NCI-H748 treated with DMSO at 0.1 percent for 48 hours (cell line): ENCODE measurements at places on chromosomes 11 and 22.

DNA sequence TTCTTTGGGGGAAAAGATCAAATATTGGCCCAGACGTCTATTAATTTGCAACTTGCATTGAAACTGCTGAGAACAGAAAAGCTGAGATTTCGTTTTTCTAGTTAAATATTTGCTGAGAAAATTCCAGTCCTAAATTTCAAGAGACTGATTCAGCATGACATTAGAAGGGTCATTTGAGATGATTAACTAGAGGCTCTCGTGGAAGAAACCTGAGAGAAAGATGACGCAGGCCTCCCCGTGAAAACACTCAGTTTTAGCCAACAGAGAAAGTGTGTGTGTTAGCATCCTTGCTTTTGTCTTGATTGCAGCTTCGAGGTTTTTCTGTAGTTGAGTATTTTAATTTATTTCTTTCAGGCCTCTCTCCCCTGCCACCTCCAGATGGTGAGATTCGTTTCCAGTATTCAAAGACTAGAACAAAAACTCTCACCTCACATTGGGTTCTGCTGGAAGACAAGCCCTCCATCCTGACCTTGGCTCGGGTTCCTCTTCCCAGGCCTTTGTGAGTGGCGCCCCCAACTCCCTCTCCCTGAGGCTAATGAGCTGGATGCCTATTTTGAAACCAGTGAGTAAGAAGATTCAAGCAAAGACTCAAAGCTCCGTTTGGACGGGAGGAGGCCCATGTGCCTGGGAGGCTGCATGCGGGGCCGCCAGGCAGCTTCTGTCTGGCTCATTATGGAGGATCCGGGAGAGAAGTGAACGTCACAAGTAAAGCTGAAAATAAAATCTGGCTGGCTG is 52.4 kb downstream of the CELSR1 start:
- no peak for DNase-seq

- no peak for DNase-seq
Observed at GRCh38 chr11:77019976-77020595, 14.1 kb upstream of the B3GNT6 start.

DNA sequence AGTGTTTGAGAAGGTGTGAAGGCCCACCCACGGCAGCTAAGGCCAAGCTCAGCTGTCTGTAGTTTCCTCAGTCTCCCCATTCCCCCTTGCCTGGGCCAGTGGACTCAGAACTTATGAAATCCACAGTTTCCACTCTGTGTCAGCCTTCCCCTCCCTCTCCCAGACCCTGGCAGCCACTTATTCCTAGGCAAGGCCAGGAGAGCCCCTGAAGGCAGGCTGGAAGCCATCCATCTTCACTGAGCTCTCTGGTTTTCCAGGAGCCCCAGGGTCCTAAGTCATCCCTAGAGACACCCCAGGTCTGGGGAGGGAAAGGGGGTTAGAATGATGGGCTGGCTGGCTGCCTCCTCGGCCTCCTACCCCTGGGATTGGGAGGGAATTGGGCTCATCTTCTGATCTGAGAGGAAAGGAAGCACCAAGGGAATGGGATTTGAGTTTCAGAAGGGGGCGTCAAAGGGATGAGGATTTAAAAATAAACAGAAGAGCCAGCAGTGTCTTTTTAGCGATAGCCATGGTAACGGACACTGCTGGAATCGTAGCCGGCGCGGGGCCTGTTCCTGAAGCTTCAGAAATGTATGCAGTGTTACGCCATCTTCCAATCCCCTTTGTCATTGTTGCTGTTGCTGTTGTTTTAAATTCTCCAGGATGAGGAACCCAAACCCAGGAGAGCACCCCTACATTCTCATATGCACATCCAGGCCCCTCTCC is 561.1 kb upstream of the CADM1 start:
- no peak for DNase-seq

GRCh38 chr22:18022876-18023275 is 1.5 kb downstream of the MICAL3 start:
- no peak for DNase-seq

GRCh38 chr22:36253523-36254490 is 874 bp downstream of the APOL1 start:
- no peak for DNase-seq

DNA sequence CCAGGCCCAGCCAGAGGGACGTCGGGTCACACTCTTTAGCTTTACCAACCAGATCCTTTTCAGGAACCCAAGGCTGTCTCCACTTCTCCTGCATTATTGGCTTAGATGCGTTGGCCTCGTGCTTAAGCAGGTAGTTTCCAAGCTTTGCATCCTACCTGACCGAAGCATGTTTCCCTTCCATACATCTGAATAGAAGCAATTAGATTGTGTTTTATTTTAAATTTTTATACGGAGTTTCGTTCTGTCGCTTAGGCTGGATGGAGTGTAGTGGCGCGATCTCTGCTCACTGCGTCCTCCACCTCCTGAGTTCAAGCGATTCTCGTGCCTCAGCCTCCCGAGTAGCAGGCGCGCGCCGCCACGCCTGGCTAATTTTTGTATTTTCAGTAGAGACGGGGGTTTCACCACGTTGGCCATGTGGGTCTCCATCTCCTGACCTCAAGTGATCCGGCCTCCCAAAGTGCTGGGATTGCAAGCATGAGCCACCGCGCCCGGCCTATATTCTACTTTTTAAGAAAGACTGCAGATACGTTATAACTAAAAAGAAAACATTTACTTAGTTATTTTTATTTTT is 677 bp downstream of the DYNC2H1 start:
- no peak for DNase-seq

DNA sequence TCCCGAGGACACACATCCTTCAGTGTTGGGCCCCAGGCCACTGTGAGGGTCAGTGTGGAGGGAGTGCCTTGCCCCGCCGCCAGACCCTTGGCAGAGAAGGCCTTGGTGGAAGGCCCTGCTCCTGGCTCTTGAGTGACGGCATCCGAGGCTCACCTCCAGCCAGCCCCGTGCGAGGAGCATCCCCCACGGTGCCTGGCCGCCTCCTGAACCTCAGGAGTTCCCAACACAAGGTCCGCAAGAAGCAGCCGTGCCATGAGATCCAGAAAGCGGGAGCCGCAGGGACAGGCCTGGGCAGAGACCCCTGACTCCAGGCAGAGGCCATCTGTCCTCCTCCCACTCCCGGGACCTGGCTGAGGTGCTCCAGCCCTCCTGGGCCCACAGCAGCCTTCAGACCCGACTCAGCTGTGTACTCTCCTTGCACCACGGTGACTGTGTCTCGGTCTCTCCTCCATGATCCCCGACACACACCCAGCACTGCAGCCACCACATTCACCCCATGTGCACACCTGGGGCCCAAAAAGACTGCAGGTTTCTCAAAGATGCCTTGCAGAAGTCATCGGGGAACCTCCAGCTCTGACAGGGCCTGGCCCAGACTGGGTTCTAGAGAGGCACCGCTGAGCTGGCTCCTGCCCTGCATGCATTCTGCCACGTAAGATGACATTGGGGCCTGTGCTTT is 870.2 kb downstream of the BRD1 start:
- no peak for DNase-seq

- no peak for DNase-seq
Observed at GRCh38 chr11:75090671-75091177, 6.0 kb downstream of the OR2AT4 start.

- DNase-seq, result no peak
Observed at GRCh38 chr22:26941896-26942636, 284.7 kb downstream of the MIAT start.

DNA sequence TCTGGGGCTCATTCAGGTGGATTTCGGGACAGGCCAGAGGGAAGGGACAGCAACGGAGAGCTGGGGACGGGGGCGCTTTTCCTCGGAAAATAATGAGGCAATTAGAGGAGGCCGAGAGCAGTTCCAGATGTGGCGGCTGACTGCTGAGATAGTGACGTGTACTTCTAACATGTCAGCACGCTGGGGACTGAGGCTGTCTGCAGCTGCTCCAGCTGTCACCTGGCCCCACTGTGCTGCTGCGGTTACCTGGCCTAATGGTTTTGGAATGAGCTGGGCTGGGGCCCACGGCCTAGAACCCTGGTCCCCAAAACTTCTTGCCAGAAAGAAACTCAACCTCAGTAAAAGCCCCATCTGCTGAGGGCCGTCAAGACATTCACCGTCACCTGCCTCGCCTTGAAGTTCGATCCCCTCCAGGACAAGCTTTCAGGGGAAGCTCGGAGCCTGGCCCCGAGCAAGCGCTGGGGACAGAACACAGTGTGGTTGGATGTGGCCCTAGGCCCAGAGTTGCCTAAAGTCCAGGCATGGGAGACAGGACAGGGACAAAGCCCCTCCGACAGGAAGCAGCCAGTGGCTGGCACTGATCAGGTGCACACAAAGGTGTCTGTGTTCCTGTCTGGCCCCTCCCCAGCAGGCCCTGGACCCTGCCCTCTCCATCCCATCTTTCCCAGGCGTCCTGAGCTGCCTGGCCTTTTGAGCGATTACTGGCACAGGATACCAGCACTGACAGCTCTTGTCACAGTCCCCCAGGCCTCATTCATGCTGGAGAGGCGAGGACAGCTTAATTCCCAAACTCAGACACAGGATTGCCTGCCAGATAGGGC is 22.1 kb downstream of the RPUSD4 start:
- no peak for DNase-seq

DNA sequence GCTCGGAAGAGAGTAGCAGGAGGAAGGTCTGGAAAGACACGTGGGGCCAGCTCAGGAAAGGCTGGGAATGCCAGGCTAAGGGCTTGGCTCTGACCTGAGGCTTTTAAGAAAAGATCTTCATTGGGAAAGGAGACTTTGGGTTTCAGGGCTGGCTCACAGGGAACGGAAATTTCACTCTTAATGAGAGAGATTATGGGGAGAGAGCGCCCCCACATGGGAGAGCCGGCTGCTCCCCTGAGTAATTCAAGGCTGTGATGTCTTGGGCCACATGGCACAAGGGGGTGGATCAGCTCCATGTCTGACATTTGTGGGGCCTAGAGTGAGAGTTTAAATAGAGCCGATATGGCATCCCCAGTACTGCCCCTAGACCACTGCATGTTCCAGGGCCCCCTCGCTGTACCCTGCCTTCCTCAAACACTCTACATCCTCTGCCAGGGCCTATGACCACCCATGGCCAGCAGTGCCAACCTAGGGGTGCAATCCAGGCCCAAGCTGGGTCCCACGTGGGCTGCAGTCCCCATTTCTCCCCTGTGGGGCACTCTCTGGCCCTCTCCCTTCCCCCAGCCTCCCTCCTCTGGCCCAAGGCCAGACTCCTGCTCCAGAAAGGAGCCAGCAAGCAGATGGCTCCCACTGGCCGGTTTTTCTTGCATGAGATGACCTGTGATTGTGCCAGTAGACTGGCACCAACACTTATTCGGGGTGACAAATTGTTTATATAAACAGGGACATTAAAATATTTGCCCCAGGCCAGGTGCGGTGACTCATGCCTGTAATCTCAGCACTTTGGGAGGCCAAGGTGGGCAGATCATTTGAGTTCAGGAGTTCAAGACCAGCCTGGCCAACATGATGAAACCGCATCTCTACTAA is 75.2 kb downstream of the ISX start:
- DNase-seq, result no peak

- DNase-seq, result no peak
Observed at GRCh38 chr11:76880314-76880713, 19.6 kb downstream of the ACER3 start.

DNA sequence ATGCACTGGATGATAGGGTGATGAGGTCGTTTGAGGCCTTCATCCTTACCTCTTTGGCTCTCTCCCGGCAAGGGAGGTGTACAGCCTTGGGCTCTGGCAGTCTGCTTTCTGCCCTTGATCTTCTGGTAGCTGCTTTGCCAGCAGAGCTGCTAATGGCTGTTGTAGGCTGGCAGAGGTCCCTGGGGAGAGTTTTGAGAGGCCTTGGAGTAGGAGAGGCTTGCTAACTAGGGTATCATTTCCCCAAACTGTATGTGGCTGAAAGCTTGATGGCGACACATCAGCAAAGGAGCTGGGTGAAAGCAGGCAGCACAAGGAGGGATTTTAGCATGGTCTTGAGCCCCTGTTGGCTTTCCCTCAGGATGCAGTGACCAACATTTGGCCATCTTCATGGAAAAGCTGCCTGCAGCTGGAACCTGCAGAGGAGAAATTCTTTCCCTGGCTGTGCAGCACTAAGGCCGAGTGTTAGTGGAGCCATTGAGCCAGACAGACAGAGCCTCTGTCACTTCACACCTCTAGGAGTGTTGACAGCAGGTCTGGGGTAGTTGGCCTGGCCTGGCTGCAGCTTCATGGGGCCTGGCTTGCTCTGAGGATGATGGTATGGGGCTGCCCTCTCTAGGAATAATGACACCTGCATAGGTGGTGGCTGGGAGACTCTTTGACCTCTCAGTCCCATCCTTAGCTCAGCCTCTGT is 3.5 kb upstream of the AMPD3 start:
- DNase-seq, result no peak

- DNase-seq, result no peak
Observed at GRCh38 chr11:57496109-57496820, 19.2 kb downstream of the SLC43A1 start.

DNA sequence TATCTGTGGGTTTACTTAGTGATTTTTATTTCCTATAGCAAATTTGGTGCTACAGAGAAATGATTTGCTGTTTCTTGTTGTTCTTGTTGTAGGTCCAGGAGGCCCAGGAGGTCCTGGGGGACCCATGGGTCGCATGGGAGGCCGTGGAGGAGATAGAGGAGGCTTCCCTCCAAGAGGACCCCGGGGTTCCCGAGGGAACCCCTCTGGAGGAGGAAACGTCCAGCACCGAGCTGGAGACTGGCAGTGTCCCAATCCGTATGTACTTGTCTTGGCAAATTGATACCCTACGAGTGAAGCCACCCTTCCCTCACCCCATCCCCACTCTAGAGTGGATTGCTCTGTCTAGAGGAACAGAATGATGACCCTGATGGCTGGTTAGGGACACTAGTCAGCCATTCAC is 7.8 kb upstream of the GAS2L1 start:
- DNase-seq, result no peak

DNA sequence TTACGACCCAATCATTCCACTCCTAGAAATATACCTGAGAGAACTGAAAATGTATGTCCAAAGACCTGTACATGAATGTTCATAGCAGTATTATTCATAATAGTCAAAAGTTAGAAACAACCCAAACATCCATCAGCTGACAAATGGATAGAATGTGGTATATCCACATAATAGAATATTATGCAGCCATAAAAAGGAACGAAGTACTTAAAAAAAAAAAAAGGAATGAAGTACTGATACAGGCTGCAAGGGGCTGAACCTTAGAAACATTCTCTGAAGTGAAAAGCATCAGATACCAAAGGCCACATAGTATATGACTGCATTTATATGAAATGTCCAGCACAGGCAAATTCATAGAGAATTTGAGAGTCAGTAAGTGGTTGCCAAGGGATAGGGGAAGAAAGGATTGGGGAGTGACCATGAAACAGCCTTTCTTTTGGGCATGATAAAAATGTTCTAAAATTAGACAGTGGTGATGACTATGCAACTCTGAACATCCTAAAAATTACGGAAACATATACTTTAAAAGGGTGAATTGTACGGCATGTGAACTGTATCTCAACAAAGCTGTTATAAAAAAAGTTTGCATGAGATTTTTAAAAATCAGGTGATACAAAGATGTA is 1.8 kb downstream of the TPST2 start:
- no peak for DNase-seq

GRCh38 chr11:68447015-68447801 is 13.3 kb upstream of the PPP6R3 start:
- peak; percentile 19 for DNase-seq

- no peak for DNase-seq
Observed at GRCh38 chr11:73645121-73645969, 1.0 kb upstream of the PLEKHB1 start.
